Right forelimb (tissue), 1 donor: ENCODE measurements at places on chromosomes 12 and 14.

DNA sequence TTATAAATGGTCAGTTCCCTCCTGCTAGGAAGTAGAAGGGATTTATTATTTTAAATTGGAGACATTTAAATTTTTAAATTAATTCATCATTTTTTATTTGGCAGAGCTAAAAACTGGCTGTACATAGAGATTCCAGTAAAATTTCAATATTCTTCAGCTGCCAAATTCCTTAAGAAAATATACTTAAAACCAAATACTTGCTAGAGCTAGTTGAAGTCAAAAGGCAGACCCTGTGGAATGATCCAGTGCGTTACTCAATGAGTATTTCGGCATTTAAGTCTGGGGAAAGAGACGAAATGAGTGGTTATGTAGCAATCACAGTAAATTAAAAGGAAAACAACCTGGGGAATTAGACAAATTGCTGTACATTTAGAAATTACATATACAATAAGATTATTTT lies 1104.7 kb downstream of the SLC6A15 start:
- DNase-seq = no peak

DNA sequence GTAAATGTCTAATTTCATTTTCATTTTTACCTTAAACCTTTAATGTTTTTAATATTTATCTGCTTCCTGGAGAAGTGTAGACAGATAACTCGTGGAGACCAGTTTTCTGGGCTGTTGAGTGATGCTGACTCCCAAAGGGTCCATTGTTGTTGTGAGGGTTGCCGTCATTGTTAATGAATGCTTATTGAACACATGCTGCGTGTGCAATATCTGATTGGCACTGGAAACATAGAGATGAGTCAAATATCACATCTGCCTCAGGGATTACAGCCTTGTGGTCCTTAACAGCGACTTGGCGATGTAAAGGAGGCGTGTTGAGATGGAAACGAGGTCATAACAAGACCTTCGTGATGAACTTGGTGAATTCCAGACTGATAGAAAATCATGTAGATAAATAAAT lies 85.9 kb downstream of the FBXW8 start:
- no peak for DNase-seq

DNA sequence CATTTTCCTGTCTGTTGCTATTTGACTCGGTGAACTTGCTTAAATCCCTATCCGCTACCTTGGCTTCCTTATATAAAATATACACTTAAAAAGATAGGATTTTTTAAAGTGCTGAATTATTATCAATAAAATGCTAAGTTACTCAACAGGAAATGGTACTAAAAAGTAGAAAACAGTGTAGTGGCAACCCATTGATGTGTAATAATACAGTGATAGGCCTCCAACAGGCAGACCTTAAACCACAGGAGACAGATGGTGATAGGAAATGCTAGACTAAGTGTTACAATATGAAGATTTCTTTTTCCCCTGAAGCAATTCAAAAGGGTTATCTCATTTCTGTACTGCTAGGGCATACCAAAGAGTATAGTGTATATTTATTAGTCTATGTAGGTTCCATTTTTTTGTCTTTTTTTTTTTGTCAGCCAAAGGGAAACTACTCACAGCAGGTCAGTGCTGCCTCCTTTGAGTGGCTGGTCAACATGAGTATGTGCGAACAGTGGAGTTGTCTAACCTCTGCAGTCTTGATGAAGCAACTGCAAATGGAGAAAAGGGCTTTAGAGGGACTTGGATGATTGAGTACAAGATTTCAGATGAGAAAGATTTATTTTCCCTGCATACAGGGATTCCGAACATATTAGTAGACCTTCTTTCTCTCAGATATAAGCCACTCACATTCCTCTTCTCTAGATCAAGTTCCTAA lies 183.8 kb downstream of the ACSS3 start:
- DNase-seq = no peak

- DNase-seq = peak; percentile 48
Observed at GRCh38 chr14:105470350-105471296, 4.0 kb upstream of the CRIP2 start.

DNA sequence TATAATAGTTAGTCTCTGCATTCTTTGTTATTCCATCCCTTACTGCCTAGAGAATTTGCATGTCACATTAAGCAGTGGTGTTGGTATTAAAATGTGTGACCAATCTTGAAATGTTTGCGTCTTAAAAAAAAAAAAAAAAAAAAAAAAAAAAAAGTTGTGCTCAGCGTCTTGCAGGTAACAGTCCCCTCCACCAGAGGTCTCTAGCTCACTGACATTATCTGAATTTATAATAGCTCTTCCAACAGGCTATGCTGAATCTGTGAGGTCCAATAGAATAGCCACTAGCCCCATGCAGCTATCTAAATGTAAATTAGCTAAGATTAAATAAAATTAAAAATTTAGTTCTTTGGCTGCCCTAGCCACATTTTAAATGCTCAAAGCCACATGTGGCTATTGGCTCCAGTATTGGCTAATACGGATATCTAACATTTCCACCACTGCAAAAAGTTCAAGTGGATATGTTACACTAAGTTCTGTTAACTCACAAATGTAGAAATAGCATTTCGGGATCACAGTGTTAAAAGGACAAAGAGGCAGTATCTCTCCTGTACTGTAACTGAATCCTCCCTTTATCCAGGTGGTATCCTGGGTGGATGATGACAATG lies 28.7 kb downstream of the NKX2-8 start:
- no peak for DNase-seq

- DNase-seq = no peak
Observed at GRCh38 chr12:18681818-18682217, 56.0 kb downstream of the PLCZ1 start.

DNA sequence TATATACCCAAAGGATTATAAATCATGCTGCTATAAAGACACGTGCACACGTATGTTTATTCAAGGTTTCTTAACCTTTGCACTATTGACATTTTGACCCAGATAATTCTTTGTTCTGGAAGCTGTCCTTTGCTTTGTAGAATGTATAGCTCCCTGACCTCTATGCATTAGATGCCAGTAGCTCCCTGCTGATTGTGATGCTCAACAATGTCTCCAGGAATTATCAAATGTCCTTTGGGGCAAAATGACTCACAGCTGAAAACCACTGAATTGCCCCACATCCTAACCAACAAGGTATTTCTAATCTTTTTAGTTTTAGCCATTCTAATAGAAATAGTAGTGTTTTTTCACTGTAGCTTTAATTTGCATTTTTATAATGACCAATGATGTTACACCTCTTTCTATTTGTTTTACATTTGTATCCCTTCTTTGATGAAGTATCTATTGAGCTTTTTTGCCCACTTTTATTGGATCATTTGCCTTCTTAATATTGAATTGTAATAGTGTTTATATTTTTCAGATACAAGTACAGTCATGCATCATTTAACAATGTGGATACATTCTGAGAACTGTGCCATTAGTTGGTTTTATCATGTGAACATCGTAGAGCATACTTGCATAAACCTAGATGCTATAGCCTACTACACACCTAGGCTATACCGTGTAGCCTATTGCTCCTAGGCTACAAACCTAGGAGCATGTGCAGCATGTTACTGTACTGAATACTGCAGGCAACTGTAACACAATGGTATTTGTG lies 10.4 kb upstream of the NOPCHAP1 start:
- DNase-seq = no peak

- DNase-seq = no peak
Observed at GRCh38 chr12:25781232-25781631, 177.2 kb upstream of the RASSF8 start.

DNA sequence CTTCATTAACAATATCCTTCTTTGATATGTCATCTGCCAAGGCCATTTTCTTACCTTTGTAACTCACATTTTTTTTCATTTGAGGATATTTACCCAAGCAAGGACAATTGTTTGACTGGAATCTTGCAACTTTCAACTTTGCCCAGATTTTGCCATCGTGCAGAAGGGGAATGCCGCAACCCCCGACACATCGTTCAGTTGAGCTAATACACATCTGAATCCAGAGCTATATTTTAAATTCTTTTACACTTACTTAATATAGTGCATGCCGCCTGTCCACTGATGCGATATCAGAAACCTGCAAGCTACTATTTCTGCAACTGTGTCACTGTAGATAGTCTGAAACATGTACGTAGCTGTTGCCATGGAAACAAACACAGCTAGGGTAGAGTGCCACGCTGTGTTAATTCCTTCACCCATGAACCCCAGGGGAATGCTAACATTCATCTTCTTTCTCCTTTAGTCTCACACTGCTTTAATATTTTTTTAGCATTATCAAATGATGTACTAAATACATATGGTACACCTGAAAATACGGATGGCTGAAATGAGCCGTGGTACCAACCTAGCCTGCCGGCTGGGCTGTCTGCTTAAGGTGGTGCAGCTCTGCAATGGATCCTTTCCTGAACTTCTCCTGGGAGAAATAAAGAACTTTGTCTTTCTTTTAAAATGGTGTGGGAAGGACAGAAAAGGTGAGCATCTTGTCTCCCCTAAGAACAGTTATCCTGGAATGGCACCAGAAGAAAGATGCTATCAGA lies 77.0 kb upstream of the FOXN3 start:
- no peak for DNase-seq

GRCh38 chr12:80234667-80235066 lies 135.3 kb downstream of the OTOGL start:
- no peak for DNase-seq

DNA sequence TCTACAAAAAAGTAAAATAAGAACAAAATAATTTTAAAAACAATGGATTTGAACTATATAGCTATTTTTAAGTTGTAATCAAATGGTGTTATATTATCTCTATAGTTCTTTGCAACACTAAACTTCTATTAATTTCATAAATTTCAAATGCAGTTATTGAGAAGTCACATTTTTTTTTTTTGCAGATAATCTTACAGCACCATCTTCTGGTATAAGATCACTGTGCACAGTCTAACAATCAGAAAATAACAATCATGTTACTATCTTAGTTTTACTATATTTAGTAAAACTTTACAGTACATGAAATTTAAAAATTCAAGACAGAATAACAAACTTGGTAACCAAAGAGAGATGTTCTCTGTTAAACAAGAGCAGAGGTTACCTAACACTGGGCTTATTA lies 40.6 kb downstream of the GXYLT1 start:
- no peak for DNase-seq

GRCh38 chr12:15486859-15487258 lies 164.6 kb downstream of the PTPRO start:
- DNase-seq = no peak

DNA sequence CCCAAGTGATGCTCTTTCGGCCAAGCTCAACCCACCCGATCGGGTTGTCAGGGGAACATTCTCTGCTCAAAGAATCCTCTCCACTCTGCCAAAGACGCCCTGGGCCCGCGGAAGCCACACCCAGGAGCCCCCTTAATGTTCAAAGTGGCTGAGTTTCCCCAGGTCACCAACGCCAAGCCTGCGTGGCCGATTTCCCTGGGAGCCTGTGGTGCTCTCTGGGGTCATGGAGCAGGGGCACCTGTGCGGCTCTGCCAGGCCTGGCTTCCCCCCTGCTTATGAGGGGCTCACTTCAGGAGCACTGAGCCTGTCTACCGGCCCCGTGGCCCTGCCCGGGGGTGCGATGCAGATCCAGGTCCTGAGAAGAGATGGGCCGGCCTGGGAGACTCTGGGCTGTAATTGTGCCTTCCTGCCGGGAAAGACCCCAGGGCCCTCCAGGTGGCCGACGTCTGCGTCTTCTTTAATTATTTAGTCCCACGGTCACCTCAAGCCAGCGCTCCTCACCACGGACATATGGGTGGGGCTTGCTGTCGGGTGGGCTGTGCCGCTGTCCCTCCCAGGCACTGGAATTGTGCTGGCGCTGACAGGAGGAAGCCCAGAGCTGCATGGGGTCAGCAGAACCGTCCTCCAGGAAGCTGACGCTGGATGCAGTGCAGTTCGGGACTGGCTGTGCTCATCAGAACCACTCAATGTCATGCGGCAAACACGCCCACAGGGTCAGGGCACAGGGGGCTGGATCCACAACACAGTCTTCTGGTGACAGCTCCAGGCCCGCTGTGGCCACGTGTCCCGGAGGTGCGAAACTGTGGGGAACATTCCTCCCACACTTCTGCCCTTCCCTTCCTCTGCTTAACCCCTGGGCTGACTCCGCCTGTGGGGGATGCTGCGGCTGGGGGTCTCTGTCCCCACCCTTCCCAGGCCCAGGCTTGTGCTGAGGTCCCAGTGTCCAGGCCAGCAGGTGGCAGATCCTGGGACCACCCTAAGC lies 267.6 kb upstream of the SFSWAP start:
- DNase-seq = no peak
